ENCODE measurements at places on chromosomes 6 and 20. TPM values are rescaled to one million over a fixed set of nuclear protein-coding genes. Genes with fewer than 3 reads are reported as not detected.

Gene GSTA1
- polyA plus RNA-seq = not detected

Gene LINC00237
- polyA plus RNA-seq = not detected

Gene TREM2
- polyA plus RNA-seq = 0.33 TPM

Gene SLC32A1
- polyA plus RNA-seq = 0.16 TPM

Gene SLCO4A1
- 4.6 TPM for polyA plus RNA-seq

Gene PTPRK
- polyA plus RNA-seq = 24.7 TPM

Gene NKAIN4
- not detected for polyA plus RNA-seq

Gene ULBP2
- polyA plus RNA-seq = 0.31 TPM

Gene CRISP3
- not detected for polyA plus RNA-seq

Gene GABRR2
- 7.8 TPM for polyA plus RNA-seq

Gene IL17F
- not detected for polyA plus RNA-seq

Gene TRIM31
- polyA plus RNA-seq = not detected

Gene PAK5
- polyA plus RNA-seq = not detected

Gene SMLR1
- not detected for polyA plus RNA-seq

Gene LY6G6D
- not detected for polyA plus RNA-seq

Gene MACROD2
- 6.7 TPM for polyA plus RNA-seq

Gene OPRL1
- 3.1 TPM for polyA plus RNA-seq

Gene AKAP12
- 0.04 TPM for polyA plus RNA-seq

Gene DLK2
- 0.20 TPM for polyA plus RNA-seq

Gene EYS
- polyA plus RNA-seq = not detected

Gene FRK
- polyA plus RNA-seq = 0.01 TPM

Gene HLA-DMB
- polyA plus RNA-seq = 656 TPM

Gene C20orf204
- polyA plus RNA-seq = 0.39 TPM

Gene CALHM6
- 68.4 TPM for polyA plus RNA-seq

Gene ZSCAN23
- polyA plus RNA-seq = 0.09 TPM

Gene SALL4
- 0.17 TPM for polyA plus RNA-seq

Gene ENPP5
- 0.13 TPM for polyA plus RNA-seq

Gene GPRC6A
- not detected for polyA plus RNA-seq

Gene EDN3
- 0.04 TPM for polyA plus RNA-seq

Gene HLA-DQA2
- polyA plus RNA-seq = 35.9 TPM

Gene HNF4A
- polyA plus RNA-seq = not detected

Gene SLPI
- not detected for polyA plus RNA-seq

Gene ADGRF5
- not detected for polyA plus RNA-seq

Gene RNF39
- polyA plus RNA-seq = not detected

Gene XKR7
- polyA plus RNA-seq = 0.12 TPM

Gene GNAS-AS1
- polyA plus RNA-seq = not detected

Gene C6orf58
- polyA plus RNA-seq = not detected

Gene HLA-DRB5
- 23.8 TPM for polyA plus RNA-seq

Gene CLDN20
- polyA plus RNA-seq = not detected

Gene NOL7
- 24.7 TPM for polyA plus RNA-seq

Gene PTK6
- polyA plus RNA-seq = 2.8 TPM

Gene MCCD1
- not detected for polyA plus RNA-seq

Gene KLC4
- 33.0 TPM for polyA plus RNA-seq

Gene CLPSL2
- not detected for polyA plus RNA-seq

Gene PDYN
- polyA plus RNA-seq = not detected

Gene ANKEF1
- 1.2 TPM for polyA plus RNA-seq

Gene PLEKHG1
- polyA plus RNA-seq = 66.2 TPM

Gene TRIM15
- polyA plus RNA-seq = not detected

Gene EIF6
- 54.2 TPM for polyA plus RNA-seq

Gene DOK5
- polyA plus RNA-seq = not detected

Gene MCHR2
- polyA plus RNA-seq = not detected

Gene SNAI1
- 4.9 TPM for polyA plus RNA-seq

Gene EFCAB8
- 0.65 TPM for polyA plus RNA-seq

Gene ID4
- polyA plus RNA-seq = not detected

Gene BHLHE23
- polyA plus RNA-seq = not detected

Gene CCM2L
- not detected for polyA plus RNA-seq

Gene BPIFB1
- polyA plus RNA-seq = not detected

Gene LRRC1
- 4.4 TPM for polyA plus RNA-seq

Measured in B cell (primary cell).